ENCODE measurements at places on chromosomes 1 and 21.

DNA sequence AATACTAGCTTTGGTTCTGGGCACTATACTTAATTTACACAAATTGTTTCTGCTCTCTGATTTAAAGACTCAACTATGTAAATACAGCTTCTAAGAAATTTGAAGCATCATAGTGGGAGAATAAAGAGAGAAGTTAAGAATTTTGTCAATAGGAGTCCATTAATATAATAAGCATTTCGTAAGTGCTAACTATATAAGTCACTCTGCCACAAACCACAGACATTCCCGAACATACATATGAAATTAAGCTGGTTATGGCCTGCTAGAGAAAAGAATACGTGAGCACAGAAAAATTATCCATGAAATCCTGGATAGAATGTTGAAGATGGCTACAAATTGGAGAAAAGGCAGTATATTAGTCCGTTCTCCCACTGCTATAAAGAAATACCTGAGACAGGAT lies 526.2 kb downstream of the MRPL39 start:
- DNase-seq: no peak

DNA sequence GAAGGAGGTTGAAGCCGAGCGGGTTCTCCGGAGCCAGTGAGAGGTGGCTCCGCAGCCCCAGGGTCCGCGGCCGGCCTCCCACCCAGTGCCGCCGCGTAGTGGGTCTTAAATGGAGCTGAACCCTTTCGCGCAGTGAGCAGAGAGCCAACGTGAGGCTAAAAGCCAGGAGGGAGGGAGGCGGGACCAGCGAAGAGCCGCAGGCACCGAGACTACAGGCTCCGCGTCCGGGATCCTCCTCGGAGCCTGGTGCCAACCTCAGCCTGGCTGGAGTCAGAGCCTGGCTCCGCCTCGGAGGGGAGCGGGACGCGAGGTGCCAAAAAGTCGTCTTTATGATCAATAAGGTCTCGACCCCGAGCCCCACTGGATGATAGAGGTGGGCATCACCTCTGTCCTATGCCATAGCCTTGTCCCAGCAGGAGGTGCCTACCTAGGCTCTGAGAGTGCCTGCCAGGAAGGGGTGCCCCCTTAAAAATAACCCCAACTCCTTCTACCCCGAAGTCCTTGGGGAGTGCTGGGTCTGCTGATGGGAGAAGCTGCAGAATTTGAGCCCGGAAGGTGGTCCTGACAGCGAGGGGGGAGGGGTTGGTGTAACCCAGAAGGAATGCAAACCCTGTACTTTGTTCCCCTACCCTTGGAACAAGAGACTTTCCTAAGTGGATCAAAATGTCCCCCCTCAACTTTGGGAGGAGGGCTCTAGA lies 1.6 kb downstream of the IGSF21 start:
- peak; percentile 63 for DNase-seq

- DNase-seq: no peak
These were observed 76.9 kb upstream of the KAZN start for GRCh38 chr1:14521622-14522021.

DNA sequence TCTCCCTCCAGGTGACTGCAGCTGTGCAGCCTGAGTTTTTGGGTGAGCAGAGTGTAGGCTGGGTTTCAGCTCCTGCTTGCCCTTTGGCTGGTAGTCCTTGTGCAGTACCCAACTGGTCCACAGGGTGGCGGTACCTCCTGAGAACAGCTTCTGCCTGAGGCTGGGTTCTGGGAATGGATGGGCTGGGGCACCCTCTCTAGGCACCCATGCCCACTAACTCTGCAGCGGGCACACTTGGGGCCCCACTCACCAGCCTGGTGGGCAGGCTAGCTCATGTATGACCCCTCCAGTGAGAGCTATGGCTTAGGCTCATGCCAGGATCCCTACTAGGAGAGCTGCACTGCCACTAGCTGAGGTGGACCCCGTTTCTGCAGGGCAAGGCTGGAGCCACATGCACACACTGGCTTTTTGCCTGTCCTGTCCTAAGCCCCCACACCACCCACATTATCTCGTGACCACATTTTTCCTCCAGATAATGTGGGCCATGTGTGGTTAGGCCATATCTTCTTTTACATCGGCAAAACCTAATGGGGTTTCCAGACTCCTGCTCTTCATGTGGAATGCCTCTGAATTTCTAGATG lies 15.5 kb upstream of the GSTM4 start:
- DNase-seq: peak; percentile 13

GRCh38 chr1:178910023-178910422 lies 39.1 kb upstream of the ANGPTL1 start:
- no peak for DNase-seq

GRCh38 chr1:157961805-157962762 lies 31.4 kb upstream of the KIRREL1 start:
- no peak for DNase-seq

GRCh38 chr1:32334864-32335534 lies 1.0 kb downstream of the MARCKSL1 start:
- peak; percentile 22 for DNase-seq

DNA sequence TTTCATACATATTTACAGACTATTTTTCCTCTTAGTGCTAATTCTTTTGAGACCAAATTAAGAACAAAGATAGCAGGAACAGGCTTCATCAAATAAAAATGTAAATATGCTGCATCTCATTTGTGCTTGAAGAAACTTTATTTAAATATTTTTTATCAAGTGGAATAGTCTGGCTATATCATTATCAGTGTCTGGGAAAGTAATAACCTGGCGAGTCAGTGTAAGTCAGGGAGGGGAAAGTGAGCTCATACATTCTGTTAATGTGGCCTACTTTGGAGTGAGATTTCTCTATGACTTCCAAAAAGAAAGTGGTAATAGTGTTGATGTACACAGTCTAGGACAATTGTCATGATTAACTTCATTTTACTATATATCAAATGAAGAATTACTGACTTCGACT lies 1045.1 kb downstream of the ADGRL2 start:
- no peak for DNase-seq

GRCh38 chr1:33988161-33988560 lies 124.3 kb downstream of the HMGB4 start:
- no peak for DNase-seq

DNA sequence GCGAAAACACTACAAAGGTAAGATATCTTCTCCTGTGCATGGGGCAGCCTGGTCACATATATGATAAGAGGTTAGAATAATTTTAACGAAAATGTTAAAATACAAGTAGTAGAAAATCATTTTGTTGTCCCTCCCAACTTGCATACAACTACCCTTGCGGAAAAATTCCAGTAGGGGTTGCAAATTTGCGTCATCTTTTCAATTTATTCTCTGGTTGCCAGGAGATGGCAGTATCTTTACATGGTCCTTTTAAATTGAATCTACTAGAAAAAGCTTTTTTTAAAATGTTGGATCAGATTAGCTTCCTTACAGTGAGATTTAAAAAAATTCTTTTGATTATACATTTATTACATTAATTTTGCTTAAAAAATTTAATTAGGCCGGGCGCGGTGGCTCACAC lies 10.9 kb downstream of the S100PBP start:
- no peak for DNase-seq

DNA sequence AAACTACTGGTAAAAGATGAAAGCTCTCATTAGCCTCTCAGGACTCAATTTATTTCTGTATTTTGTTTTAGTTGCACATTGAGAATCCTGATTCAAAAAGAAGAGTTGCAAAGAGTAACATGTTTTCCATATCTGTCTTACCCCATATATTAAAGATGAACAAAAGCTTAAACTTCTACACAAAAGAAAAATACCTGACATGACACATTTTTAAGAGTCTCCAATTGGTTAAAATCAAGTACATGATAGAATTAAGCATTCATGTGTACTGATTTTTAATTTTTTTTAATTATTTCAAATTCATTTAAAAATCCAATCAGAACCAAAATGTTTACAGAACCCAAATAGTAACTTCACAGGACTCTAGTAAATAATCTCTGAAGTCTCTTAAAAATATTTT lies 72.0 kb downstream of the FOXJ3 start:
- DNase-seq: no peak

- no peak for DNase-seq
These were observed 33.0 kb downstream of the EPHX1 start for GRCh38 chr1:225842788-225843425.

DNA sequence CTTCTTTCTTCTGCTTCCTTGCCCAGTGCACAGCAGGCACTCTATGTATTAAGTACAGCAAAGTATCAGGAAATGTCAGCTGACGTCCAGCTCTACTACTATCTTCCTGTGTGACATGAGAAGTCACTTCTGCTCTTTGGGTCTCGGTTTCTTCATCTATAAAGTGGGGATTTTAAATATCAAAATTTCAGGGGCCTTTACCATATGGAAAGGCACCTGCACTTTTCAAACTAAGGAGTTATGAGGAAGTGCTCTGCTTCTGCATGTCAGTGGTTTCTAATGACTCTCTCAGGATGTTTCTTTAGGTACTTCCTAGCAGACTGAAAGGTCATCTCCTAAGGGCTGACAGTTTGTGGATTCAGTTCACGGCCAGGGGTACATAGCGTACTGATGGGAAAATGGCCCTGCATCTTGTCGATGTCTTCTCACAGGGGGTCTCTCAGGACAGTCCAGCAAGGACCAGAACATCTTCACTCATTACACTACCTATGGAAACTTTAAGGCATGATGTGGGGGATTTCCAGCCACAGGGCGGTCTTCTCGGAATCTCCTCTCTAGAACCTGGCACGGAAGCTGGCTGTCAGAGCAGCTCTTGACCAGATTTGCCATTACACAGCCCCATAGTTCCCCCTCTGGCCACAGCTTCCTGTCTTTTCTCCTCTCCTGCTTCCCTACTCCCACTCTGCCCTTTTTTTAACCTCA lies 42.0 kb upstream of the MTF1 start:
- DNase-seq: no peak

- DNase-seq: no peak
These were observed 90.9 kb downstream of the SH3GLB1 start for GRCh38 chr1:86795316-86795715.

Measured in NCI-H2029 (cell line).